ENCODE measurements at places on chromosomes 6 and 20.

- peak; percentile 90 for DNase-seq
Measured at GRCh38 chr20:58169450-58169849, 59.0 kb downstream of the ANKRD60 start.

DNA sequence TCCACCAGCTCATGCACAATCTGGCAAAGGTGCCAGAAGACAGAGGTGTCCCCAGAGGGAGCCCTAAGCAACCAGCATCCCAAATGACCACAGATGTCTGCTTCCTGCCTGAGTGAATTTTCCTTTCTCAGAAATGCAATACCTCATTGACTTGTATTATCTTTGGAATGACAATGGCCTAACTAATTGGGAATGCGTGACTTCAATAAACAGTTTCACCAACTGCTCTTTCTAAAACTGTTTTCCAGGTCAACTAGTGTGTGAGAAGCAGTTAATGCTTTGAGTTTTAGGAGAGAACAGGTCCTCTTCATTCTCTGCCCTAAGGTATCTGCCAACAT is 108.9 kb upstream of the SNX9 start:
- DNase-seq: peak; percentile 48

DNA sequence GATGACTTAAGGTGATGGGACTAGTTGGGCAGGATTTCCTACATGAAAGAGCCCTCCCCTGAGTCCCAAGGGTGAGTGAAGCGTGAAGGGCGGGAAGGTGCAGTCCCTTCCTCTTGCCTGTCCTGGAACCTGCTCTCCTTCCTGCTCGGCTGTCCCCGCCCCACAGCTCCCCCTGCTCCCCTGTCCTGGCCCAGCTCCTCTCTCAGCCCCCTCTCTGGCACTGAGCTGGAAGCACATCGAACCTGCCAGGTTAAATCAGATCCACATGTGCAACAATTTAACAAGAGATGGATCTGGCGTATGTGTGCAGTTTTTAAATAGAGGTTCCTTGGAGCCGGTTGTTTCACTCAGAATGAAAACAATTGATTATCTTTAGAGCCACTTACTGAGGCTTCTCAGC is 95.0 kb downstream of the LRFN2 start:
- DNase-seq: no peak

DNA sequence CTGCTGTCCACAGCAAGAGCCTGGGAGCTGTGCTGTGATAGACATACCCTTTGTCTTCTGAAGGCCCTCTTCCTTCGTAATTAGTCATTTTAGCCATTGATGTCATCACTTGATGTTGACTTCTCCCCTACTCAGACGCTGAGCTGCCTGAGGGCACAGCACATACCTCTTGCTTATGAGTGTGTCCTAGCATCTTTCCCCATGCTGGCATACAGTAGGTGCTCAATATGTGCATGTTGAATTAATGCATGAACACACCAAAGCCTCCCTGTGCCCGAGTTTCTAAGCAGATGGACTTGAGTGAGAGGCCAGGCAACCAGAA is 35.8 kb upstream of the FAM83D start:
- DNase-seq: no peak

DNA sequence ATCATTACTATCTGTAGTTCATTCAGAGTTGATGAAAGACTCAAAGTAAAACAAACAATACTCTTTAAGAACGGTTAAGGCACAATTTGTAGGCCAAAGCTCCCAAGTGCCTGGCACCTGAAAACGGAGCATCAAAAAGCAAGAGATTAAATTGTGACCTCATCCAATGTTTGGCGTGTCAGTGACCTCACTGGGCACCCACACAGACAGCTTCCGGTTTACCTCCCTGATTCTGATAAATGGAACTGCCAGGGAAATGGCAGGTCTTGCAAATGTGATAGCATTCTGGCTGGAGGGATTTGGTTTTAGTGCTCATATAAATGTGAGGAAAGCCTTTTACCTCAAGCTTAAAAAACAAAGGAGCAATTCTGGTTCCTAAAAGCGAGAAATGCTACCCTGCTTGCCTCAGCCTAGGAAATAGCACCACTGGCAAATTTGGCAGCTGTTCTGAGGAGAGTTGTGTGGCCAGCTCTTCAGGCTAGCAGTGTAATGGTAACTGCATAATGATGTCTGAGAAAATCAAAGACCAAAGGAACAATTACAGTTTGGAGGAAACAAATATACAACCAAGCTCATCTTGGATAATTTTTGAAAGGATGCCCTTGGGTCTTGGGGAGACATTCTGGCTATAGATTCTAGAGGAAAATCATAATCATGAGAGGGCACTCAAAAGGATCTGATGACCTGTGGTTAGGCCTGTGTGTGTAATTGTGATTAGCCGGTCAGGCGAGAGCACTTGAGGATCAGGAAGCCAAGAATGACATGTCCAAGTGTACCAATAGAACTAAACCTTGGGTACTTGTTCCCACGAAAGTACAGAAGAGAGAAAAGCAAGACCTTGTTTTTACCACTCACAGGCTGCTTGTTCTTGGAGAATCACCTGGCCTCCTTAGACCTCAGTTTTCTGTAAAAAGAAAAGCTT is 174.3 kb downstream of the TFAP2B start:
- no peak for DNase-seq

GRCh38 chr20:33554914-33555420 is 65.1 kb downstream of the CBFA2T2 start:
- peak; percentile 86 for DNase-seq

GRCh38 chr6:38012573-38012972 is 193.0 kb downstream of the ZFAND3 start:
- DNase-seq: peak; percentile 55

DNA sequence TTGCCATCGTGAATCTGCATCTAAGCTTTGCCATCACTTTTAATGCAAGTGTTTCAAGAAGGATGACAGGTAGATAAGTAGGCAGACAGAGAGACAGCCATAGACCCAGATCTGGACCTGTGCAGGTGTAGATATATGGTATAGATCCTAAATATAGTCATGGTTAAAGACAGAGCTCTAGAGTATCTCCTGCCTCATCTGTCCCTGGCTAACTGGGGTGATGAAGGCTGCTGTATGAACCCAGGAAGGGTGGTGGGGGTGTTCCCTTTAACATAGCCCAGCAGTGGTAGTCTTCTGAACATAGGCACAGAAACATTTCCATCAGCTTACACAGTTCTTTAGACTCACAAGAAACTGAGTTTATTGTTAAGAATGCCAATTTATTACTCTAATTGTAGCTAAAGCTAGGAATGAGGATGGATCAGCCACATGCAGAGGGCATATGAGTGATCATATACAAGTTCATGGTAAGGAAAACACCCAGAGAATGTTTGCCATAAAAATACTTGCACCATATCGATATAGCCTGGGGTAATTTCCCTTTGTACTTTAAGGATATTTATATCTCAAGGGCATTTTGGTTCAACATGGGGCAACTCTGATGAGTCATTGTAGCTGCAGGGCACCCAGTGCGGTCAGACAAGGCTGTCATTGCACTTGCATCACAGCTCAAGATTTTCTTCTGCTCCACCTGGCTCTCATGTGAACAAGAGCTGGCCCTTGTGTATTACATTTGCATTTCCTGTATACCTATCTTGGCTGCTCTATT is 587.2 kb downstream of the EPM2A start:
- DNase-seq: peak; percentile 21

DNA sequence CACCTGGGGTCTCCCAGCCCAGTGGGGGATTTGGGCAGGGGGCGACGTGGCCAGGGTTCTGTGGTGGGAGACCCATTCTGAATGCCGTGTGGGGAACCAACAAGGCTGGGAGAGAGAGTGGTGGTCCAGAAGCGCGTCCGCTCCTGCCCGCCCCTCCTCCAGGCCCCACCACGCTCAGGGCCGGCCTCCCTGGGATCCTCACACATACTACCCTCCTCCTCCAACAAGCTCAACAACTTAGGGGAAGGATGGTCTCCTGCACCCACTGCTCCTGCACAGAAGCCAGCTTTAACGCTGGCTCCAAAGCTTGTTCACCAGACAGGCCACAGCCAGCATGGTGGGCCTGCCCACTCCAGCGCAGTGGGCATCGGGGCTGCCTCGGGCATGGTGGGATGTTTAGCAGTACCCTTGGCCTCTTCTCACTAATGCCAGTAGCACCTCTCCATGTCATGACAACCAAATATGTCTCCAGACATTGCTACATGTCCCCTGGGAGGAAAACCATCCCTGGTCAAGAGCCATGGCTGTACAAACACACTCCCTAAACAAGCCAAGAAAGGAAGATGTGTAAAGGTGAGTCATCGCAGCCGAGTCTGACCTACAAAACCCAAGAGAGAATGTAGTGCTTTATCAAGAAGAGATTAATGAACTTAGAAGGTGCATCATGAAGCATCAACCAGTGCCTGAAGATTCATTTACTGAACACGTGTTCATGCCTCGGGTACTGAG is 75.7 kb downstream of the BMP7 start:
- DNase-seq: peak; percentile 9

GRCh38 chr6:130432838-130433237 is 67.0 kb downstream of the TMEM200A start:
- DNase-seq: no peak

DNA sequence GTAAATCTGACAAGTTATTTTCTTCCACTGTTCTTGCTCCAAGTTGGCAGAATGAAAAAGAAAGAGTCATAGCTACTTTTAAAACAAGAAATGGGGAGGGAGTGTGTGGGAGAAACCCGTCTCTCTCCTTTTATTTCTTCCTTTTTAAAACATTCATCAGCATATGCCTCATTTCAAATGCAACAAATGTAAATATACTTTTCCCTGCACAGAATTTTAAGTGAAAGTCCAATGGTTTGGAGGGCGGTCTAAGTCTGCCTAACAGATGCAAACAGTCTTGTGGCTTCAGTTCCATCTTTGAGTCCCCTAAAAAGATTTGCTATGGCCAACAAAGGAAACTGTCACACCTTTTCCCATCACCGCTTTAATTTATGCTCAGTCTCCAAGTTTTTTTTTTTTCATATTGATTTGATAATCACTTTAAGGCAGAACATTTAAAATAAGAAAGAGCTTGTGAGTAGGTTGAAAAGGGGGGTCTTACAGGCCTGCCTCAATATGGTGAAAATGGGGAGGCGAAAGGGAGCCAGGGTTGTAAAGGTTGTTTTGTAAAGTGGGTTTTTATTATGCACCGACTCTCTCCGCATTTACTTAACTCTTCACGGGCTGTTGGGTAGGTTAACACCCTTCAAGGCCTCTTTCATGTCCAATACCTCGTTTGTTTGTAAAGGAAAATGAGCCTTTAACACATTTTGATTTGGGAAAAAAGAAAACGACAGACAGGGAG is 4.6 kb downstream of the TFAP2D start:
- DNase-seq: no peak

DNA sequence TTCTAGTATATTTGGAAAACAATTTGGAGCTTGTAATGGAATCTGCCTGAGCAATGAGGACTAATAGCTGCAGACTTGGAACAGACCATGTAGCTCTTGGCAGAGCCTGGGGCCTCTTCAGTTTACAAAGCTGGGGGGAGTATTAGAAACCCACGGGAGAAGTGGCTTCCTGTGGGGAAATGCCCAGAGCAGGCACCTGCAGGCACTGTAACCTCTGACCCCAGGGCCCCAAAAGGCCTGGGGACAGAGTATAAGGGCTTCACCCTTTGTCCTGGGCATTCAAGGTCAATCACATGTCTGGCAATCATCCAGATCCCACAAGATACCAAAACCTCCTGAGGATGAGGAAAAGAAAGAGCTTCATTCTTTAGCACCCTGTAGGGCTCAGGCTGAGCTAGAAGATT is 19.4 kb downstream of the PKIG start:
- peak; percentile 66 for DNase-seq

- no peak for DNase-seq
Measured at GRCh38 chr20:38897267-38897666, 28.9 kb upstream of the FAM83D start.

DNA sequence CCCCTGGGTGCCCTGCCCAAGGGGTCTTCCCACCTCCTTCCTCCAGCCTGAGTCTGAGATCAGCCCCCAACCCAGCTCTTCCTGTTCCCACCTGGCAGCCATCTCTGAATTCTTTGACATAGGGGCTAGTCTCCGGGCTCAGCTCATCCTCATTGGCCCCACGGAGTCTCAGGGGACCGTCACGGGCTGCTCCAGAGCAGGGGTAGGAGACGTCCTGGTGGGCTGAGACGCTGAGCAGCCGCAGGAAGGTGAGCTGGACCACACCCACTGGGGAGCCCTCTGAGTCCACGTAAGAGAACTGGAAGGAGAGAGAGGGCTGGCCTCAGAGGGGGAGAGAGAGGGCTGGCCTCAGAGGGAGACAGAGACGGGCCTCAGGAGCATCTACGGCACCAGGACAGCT is 28.1 kb downstream of the COL11A2 start:
- DNase-seq: no peak

DNA sequence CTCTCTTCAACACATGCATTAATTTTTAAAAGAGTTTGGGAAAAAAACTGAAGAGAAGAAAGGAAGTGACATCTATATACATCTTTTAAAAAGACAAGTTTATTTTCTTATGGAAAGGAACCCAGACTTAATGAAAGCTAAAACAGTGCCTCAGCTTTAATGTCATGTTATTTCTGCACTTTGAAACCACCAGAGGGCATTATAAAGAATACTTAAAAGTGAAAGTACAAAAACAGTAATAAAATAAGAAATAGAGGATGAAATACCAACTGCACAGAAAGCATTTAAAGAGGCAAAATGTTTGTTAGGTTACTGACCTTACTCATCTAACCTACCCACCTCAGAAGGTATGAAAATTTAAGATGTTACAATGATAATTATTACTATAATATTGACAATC is 98.8 kb downstream of the HUS1B start:
- DNase-seq: no peak

GRCh38 chr20:46031701-46032254 is 2.8 kb downstream of the SLC12A5 start:
- DNase-seq: no peak

DNA sequence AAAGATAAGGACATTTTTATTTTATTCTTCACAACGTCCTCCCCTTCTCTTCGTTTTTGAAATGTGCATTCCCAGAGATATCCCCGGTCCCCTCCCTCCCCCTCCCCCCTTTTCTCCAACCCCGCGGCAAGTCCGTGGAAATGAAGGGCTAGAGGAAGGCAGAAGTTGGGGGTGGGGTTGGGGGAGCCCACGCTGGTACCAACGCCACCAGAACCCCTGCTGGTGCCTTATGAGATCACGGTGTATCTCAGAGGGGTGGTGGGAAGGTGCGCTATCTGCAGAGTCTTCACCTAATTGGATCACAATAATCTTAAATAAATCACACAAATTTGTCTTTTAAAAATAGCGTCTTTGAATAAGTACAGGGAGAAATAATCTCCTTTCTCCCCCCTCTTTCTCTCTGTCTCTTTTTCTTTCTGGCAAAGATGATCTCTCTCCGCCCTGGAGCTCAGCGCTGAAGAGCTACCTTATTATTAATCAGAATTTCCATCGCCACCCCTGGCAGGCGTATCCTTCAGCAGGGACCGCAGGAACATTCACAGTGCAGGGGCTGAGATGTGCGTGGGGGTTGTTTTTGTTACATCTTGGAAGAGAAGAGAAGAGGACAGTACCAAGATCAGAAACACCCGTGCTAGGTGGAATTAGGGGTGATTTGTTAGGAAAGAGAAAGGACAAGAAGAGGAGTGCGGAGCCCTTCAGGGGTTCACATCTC is 915 bp downstream of the CLVS2 start:
- no peak for DNase-seq

- DNase-seq: no peak
Measured at GRCh38 chr6:15032015-15032414, 213.9 kb upstream of the JARID2 start.

GRCh38 chr6:129638055-129638684 is 71.8 kb downstream of the ARHGAP18 start:
- peak; percentile 32 for DNase-seq

All from fibroblast of upper back skin (primary cell).